ENCODE measurements at places on chromosomes 1 and 21.

DNA sequence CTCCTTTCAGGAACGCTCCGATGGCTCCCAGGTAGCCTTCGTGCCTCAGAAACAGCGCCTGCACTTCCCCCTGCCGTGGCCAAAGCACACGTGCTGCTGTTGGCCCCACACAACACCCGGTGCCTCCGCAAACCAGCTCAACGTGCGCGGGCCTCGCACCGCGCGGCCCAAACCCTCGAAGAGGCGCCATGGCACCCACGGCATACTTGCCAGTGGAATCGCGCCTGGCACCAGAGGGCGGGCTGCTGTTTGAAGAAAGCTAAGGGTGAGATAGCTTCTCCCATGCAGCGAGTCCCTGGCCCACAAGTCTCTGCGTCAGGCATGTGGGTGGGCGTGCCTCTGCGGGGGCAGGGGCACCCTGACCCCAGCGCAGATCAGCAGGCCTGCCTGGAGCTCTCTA is 7.9 kb downstream of the PANK4 start:
- no peak for DNase-seq

DNA sequence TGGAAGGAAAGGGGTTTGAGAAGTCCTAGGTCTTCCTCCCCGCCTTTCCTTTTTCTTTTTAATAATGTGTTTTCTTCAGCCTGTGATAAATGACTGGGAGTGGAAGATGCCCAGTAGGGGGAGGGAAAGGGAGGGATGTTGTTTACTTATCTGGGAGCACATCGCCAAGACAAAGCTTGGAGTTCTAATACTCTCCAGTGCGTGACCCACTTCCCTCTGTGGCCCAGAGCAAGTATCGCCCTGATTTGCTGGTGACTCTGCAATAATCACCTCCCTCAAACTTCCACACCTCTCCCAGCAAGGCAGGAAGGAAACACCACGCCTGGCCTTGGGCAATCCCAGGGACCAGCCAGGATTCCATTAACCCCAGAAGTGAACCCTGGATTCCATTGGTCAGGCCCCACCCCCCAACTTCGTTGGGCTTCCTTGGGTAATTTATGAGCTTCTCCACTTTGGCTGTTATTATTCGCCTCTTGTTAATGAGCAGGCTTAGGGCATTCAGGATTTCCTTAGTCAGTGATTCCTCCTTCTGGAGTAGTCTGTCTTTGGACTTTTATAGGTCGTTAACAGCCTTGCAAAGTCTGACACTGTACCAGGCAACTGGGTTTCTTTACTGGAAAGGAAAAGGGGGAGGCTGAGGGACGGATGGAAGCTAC is 24.3 kb upstream of the GRHL3 start:
- DNase-seq = no peak

GRCh38 chr1:223878598-223879325 is 33.0 kb upstream of the TP53BP2 start:
- DNase-seq = no peak

- no peak for DNase-seq
Observed at GRCh38 chr21:31663584-31664249, 4.2 kb downstream of the SOD1 start.

DNA sequence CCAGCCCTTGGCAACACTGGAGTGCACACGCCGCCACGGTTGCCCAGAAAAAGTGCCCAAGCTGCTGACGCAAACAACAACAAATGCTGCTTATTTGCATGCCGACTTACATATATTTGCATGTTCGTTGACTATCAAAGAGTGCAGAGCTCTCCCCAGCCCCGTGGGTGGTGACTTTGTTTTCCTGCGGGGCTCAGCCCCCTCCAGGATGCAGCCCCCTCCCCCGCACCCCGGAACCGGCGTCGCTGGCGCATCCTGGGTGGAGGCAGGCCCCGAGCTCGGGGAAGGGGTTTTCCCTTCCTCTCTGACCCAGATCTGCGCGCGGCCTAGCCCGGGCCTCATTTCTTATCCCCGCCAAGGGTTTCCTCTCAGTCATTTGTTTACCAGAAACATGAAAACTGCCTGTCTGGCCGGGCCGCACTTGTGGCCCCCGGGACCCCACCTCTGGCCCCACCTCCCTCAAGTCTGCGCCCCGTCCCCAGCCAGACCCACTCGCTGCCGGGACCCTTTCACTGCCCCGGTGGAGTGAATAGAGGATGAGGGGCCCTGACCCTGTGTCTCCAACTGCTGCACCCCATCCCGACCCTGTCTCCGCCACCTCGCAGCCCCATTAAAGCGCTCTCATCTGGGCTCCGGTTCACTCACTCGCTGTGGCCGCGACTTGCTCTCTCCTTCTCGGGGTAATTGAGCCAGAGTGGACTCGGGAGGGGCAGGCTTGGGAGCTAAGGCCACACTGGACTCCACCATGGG is 5.5 kb downstream of the TNFRSF25 start:
- peak; percentile 87 for DNase-seq

DNA sequence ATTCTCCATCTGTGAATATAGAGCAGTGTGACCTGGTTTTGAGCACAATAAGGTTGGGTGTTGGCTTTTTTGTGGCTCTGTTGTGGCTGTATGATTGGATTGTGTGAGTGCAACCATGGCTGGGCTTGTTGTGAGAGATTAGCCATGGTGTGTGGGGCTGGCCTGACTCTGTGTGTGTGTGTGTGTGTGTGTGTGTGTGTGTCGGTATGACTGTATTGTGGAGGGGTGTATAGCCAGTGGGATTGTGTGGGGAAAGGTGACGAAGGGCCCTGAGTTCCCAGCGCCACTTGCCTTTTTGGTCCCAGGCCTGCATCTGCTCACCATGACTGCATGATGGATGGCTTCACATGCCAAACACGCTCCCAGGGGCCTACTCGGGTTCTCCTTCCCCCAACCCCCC is 5.9 kb upstream of the SLC6A9 start:
- no peak for DNase-seq

DNA sequence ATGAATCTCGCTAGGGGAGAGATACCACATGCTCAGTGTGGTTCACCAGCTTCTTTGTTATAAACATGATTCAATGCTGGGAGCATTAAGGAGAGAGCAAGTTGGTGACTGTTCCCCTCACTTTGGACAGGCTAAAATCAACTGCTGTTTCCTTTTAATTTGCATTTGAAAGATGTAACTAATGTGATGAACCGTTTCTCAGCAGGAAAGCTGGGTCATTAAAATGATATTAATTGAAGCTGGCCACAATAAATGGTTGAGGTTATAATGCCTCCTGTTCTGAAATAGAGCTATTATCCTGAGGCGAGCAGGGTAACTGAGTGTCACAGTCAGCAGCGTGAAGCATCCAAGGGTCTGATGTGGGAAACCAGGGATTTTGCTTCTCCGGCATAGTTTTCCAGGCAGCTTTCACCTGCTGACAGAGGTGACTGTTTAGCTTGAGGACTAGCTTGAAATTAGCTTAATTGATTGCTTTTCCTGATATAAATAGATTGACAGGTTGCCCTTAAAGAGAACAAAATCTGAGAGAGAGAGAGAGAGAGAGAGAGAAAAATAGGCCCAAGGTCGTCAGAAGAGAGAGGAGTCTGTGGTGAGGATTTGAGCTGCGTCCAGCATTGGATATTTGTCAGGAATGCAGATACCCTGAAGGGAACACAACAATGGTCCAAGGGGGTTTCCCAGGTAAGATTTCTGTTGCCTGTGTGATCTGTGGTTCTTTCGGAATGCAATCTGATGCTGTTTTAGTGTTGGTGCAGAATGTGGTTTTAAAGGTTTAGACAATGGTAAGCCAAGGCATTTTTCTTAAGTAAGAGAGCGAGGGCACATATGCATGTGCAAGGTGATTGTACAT is 209.7 kb downstream of the PATJ start:
- no peak for DNase-seq

DNA sequence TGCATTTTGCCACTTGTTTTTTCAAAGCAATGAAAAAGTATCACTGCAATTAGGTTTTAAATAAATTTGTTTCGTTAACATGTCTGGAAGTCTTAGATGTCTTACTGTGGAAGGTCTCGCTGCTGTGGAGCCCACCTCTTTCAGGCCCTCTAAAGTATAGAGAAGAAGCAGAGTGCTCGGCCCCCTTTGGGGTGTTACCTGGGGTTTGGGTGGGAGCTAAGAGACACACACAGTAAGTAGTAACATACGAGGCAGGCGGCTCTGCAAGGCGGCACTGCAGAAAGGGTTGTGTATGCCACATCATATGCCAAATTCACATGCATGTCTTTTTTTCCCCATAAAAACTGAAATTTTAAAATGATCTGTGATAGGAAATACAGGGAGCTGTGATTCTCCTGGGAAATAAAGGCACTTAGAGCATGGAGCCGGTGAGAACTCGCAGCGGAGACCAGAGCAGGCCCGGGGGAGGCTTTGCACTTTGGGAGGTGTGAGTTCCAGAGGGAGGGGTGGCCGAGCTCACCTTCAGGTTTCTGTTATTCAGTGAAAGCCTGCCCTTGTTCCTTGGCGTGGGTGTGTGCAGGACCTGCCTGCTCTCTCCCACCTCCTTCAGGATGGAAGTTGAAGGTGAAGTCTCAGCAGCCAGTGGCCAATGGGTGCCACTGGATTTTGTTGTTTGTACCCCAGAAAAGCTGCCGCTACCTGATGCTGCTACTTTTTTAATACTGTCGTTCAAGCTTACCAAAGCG is 35.7 kb upstream of the PWP2 start:
- DNase-seq = no peak

- DNase-seq = no peak
Observed at GRCh38 chr1:3068564-3069431, at the start of gene PRDM16. Gene PRDM16 (plus strand): TSS chr1:3069203. CDS start chr1:3069260, 57 bp downstream.

DNA sequence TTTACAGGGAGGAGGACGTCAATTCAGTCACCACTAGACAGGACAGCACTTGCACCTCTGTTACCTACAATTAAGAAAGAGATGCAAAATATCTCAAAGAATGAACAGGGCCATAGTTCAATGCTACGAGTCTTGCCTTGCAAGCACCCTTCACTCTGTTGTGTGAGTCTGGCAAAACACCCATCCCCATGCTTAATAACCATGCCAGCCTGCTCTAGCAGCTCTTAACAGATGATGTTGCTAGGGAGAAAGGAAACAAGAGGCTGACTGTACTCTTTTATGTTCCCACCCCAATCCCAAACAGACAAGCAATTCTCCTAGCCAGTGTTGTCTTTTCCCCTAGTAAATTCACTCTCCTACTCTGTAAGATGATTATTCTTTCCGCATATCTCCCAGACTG is 5.3 kb downstream of the CBR1 start:
- no peak for DNase-seq

DNA sequence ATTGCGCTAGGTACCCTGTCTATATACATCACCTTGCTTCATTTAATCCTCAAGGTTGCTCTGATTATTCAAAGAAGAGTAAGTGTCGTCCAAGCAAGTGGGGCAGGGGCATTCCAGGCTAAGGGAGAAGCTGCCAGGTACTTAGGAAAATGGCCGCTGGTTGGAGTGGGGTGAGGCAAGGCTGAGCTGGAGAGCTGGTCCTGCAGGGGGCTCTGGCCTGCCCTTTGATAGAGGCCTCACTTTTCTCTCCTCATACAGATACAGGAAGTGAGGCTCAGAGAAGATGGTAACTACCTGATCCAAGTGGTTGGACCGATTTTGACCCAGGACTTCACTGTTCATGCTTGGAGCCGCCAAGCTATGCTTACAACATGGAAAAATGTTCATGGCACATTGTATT is 86.9 kb upstream of the ZBTB40 start:
- no peak for DNase-seq

DNA sequence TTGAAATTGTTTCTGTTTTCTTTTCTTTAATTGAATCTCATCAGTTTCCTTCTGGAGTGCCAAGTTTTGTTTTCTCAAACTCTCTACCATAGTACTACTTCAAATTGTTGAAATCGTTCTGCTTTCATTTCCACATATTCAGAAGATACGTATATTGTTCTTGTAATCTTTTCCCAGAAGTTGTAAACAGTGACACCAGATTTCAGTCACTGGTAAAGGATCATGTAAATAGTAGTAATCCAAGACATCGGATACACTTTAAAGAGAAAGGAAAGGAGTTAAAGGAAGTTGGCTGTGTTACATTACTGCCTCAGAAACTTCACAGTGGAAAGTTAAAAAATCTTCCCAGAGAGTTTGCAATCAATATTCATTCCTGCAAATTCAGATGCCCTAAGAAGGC is 67.5 kb downstream of the RGL1 start:
- no peak for DNase-seq

- DNase-seq = peak; percentile 54
Observed at GRCh38 chr1:85297855-85298629, 21.6 kb upstream of the BCL10 start.

DNA sequence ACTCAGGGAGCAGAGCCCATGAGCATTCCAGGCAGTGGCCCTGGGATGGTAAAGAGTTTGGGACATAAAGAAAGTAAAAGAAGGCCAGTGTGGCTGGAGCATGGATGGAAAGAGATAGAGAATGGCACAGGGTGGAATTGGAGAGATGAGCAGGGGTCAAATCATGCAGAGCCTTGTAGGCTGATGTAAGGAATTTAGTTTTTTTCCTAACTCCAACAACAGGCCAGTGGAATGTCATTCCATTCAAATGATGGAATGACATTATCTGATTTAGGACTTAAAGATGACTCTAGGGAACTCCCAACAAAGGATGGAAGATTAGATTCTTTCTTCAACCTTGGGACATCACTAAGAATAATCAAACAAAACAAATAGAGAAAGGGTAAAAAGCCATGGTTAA is 12.8 kb upstream of the S100A2 start:
- DNase-seq = no peak

GRCh38 chr1:181106022-181106312 is 17.5 kb downstream of the IER5 start:
- no peak for DNase-seq

DNA sequence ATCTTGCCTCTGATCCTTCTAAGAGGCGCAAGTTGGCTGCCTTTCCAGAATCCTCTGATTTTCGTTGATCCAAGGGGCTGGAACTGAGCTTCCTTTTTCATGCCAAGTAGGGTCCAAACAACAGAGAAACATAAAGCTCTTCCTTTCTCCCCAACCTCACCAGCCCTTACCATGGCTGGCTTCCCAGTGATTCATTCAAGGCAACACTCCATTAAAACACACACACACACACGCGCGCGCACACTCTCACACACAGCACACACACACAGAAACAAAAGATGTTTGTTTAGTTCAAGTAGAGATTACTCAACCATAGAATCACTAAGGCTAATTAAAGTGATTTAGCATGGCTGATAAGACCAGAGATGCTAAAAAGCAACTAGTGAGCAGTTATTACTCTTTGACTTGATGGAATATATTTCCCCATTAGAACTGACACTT is 13.0 kb upstream of the GUCA2A start:
- no peak for DNase-seq

DNA sequence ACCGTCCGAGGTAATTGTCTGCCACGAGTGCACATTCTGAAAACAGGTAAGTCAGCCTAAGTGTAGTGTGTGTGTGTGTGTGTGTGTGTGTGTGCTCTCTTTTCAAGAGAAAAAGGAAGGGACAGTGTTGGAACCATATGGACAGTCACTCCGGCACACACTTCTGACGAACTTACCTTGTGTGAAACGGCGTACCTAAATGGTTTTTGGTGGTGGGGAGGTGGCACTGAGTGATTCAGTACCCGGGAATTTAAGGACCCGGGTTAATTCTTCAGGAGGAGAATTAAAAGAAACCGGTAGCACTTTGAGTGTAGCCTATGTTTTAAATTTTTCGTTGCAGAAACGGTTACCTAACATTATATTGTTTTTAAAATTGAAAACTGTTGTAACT is 286 bp downstream of the ODR4 start:
- DNase-seq = no peak

- no peak for DNase-seq
Observed at GRCh38 chr1:44590475-44590874, 83.8 kb downstream of the TMEM53 start.
